Activated T-cell treated with anti-CD3 and anti-CD28 coated beads for 1 hour (primary cell): ENCODE measurements at places on chromosomes 2 and 18.
A peak's percentile ranks its signal among the peaks of the same experiment; 100 is the strongest.

GRCh38 chr2:190113000-190113399, 50.5 kb upstream of the MSTN start:
- no peak for DNase-seq

GRCh38 chr2:235244255-235245220, 249.3 kb upstream of the AGAP1 start:
- DNase-seq, result no peak

- no peak for DNase-seq
Observed at GRCh38 chr2:99552529-99552928, 62.7 kb upstream of the REV1 start.

DNA sequence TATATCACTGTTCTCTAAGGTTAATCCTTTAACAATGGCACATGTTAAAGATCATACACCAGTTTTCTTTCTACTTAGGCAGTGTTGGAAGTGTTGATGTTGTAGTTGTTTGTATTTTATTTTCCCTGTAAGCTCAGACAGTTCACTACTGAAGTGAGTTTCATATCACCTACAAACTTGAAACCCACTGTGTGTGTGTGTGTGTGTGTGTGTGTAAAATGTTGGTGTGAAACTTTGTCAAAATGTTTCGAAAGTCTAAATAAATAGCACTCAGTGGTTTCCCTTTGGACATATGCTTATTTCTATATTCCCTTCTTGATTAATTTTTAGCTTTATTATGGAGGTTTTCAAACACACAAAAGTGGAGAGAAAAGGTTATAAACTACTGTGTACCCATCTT, 79.8 kb upstream of the CAVIN2 start:
- DNase-seq, result no peak

GRCh38 chr2:54947646-54948045, 102.6 kb downstream of the RTN4 start:
- no peak for DNase-seq

DNA sequence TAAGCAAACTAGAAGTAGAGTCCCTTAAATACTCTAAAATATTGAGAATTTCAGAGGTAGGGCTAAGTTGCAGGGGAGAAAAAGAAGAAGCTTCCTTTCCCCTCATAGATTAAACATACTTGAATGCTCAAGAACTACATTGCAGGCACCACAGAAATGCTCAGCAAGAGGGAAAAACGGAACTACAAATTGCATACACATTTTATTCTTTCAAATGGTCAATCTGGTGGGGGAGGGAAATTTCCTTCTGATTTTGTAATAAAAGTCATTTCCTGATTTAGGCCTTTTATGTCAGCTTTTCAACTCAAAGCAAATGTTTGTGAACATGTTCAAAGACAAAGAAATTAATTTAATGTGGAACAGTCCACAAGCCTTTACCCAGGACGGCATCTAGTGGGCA, 33.0 kb downstream of the FARSB start:
- no peak for DNase-seq

- no peak for DNase-seq
Observed at GRCh38 chr2:10519394-10519740, 71.2 kb upstream of the ODC1 start.

- DNase-seq, result no peak
Observed at GRCh38 chr2:18971628-18972027, 382.3 kb upstream of the NT5C1B start.

DNA sequence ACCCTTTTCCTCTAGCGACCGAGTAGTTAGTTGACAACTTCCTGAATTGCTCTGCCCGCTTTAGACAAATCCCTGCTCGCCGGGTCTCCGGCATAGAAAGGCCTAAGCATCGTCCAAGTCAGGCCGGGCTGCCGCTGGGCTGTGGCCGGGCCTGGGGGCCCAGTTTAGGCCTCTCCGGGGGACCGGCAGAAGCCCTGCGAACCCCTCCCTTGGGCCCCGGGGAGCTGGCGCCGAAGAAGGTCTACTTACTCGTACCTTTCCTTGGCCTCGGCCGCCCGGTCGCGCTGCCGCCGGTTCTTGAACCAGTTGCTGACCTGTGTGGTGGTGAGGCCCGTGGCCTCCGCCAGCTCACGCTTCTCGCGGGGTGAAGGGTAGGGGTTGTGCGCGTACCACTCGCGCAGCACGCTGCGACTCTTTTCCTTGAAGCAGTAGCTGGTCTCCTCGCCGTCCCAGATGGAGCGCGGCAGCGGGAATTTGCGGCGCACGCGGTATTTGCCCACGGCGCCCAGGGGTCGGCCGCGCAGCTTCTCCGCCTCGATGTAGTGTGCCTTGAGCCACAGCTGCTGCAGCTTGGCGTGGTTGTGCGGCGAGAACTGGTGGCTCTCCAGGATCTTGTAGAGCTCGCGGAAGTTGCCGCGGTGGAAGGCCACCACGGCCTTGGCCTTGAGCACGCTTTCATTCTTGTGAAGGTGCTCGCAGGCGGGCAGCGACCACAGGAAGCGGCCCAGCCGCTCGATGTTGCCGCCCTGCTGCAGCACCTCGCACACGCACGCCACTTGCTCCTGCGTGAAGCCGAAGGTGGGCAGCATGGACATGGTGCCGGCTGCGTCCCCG, 739 bp downstream of the SIX2 start:
- DNase-seq, result no peak

GRCh38 chr2:80030135-80030534, 274.4 kb downstream of the LRRTM1 start:
- no peak for DNase-seq

DNA sequence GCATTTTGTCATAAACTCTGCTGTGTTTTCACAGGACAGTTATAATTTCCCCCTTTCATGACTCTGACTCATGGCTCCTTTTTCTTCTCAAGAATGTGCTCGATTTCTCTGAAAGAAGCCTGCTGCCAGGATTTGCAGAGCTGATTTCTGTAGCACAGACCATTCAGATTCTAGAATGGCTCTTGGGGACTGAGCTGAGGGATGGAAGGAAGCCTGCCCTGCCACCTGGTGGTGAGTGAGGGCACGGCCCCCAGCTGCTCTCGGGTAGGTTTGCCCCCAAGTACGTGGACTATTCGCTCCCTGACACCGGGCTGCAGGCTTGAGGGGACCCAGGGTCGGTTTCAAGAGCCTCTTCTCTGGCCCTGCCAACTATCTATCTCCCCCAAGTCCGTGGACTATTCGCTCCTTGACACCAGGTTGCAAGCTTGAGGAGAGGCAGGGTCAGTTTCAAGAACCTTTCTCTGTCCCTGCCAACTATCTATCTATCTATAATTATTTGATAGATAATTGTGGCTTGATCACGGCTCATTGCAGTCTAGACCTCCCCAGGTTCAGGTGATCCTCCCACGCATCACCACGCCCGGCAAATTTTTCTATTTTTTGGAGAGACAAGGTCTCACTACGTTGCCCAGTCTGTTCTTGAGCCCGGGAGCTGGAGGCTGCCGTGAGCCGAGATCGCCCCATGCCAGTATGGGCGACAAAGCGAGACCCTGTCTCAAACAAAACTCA, 1.4 kb upstream of the SMYD5 start:
- peak; percentile 62 for DNase-seq
